ENCODE measurements at places on chromosomes 16 and 17.

DNA sequence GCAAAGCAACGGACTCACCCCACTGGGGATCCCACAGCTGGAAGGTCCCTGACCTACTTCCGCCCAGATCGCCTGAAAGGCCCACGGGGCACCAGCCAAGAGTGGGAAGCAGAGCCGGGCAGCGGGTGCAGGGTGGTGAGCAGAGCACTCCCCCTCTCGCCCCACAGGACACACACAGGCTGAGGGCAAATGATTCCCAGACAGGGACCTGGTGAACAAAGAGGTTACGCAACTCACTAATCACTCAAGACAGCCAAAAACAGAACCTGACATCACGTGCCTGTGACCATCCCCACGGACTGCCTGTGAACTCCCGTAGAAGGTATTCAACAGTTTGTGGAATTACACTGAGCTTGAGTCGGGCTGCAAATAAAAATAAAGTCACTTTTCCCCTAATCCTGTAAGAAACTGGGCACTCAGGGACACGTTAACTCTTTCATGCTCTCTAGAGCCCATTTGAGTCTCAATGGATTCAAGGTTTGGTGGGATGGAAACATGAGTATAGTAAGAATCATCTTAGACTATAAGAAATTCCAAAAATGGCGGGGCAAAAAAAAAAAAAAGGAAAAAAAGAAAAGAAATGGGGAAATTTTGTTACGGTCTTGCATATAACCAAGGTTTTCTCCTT, 396.1 kb downstream of the SOX9 start:
- no peak for DNase-seq

- no peak for DNase-seq
These were observed 10.4 kb downstream of the DCUN1D3 start for GRCh38 chr16:20889625-20890275.

DNA sequence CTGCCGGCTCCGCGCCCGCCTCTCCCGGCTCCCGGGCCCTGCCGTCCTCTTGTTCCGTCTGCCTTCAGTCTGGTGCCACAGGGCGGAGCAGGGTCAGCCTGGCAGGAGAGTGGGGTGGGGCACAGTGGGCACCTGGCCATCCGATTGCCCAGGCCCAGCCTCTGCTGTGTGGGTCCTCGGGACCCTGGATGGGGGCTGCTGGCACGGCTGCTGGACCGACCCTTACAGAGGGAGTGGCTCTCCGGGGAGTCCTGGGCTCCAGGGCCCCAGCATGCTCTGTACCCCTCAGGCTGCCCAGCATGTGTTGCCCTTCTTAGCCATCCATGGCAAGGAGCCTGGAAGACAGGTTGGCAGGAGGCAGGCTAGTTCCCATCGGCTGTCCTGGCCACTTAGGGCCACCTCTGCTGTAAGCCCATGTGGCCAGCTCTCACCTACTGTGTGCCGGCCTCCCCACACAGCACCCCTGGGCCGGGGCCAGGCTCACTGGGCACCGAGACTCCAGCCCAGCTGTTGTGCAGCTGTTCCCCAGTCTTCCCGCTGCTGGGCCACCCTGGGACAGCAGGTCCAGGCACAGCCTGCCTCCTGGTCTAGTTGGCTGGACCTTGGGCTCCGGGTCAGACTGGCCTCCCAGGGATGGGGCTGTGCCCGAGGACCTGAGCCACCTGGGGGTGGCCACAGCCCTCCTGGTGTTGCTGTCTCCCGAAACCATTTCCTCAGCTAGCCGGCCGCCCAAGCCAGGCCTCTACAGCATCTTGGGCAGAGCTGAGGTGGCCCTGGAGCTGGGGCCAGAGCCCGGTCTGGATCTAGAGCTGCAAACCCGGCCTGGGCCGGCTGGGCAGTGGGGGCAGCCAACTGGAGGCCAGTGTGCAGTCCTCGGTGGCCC, 24.9 kb downstream of the BAHCC1 start:
- DNase-seq, result no peak

- DNase-seq, result no peak
These were observed 18.5 kb downstream of the FCSK start for GRCh38 chr16:70472786-70473433.

DNA sequence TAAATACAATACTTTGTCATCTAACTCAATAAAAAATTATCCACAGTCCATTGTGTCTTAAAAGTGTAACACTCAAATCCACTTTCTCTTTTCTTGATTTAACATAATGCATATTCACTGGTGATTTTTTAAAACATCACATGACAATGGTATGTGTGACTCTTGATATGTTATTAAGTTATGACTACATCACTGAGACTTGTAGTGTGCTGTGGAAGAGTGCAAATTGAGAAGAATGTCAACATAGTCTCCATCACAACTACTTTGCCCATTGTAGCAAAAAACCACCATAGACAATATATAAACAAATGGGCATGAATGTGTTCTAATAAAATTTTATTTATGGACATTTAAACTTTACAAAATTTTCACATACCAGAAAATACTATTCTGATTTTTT, 380.7 kb upstream of the PMFBP1 start:
- no peak for DNase-seq

GRCh38 chr17:21174186-21174585, 39.8 kb downstream of the TMEM11 start:
- no peak for DNase-seq

DNA sequence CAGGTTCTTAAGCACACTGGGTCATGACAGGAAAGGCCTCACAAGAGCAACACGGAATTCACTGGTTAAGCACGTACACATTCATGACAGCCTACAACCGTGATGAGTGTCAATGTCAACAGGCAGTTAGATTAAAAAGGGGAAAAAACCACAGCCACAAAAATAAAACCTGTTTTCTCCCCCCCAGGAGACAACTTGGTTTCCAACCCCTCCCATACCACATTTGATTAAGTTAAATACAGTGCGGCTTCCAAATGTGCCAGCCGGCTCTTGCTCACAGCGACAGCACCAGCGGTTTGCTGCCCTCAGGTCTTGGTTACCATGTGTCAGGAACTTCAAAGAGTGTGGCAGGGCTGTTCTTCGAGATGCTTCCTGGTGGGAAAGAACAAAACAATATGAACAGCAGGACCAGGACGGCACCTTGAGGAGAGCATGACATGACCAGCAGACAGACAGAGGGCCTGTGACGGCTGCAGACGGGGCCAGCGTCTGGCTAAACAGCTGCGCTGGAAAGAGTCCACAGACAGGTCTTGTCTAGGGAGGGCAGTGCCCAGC, 193.6 kb downstream of the PARN start:
- no peak for DNase-seq

- DNase-seq, result no peak
These were observed 13.8 kb downstream of the PKD1 start for GRCh38 chr16:2121853-2122252.

DNA sequence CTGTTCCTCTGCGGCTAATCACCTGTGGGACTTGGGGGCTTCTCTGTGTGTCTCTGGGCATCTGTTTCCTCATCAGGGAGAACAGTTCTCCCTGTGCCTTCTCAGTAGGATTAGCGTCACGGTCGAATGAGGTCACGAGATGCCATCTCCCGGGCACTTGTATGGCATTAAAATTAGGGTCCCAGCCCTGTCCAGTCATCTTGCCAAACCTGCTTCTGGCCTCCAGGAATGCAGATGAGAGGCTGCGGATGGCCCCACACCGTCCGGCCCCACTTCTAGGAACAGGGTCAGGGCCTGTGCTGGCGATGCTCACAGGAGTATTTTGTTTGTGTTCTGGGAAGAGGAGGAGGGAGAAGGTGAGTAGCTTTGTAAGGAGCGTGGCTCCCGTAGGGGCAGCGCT, 58.5 kb downstream of the OR1D5 start:
- no peak for DNase-seq

- DNase-seq, result no peak
These were observed 38.9 kb downstream of the ZNF750 start for GRCh38 chr17:82800885-82801284.

- no peak for DNase-seq
These were observed 79.1 kb downstream of the C17orf67 start for GRCh38 chr17:56754523-56755208.

GRCh38 chr17:9842057-9842758, 16.5 kb downstream of the GLP2R start:
- no peak for DNase-seq

DNA sequence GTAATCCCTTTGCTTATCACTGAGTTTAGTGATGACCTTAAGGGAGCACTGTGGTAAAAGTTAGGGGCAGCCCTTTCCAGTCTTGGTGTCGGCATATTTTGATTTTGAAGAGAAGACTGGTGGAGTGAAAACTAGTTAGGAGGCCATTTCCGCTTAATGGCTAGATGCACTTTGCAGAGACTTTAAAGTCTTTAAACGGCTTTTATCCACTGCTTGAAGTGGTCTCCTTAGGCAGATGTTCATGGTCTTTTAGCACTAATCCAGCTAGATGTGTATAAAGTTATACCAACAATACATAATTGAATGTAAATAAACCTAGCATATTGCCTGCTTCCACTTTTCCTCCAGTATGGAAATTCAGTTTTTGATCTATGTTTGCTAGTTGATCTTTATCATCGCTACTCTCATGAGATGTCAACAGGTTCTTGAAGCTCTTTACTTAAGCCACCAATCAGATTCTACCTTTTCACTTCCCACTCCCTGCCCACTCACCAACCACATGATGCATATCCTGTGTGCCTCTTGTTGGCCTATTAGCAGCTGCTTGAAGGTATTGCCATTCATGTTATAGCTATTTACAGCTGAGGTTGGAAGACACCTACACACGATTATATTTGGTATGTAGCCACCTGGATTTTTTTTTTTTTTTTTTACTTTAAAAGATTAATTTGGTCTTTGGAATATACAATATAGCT, 132.0 kb downstream of the NLK start:
- DNase-seq, result no peak

- no peak for DNase-seq
These were observed 2.8 kb downstream of the UBTF start for GRCh38 chr17:44216694-44217093.

GRCh38 chr17:32656886-32657285, 170.1 kb downstream of the CDK5R1 start:
- no peak for DNase-seq

GRCh38 chr16:4686497-4687210, 6.7 kb upstream of the NUDT16L1 start:
- no peak for DNase-seq

GRCh38 chr17:57550016-57550415, 195.1 kb downstream of the CCDC182 start:
- no peak for DNase-seq

DNA sequence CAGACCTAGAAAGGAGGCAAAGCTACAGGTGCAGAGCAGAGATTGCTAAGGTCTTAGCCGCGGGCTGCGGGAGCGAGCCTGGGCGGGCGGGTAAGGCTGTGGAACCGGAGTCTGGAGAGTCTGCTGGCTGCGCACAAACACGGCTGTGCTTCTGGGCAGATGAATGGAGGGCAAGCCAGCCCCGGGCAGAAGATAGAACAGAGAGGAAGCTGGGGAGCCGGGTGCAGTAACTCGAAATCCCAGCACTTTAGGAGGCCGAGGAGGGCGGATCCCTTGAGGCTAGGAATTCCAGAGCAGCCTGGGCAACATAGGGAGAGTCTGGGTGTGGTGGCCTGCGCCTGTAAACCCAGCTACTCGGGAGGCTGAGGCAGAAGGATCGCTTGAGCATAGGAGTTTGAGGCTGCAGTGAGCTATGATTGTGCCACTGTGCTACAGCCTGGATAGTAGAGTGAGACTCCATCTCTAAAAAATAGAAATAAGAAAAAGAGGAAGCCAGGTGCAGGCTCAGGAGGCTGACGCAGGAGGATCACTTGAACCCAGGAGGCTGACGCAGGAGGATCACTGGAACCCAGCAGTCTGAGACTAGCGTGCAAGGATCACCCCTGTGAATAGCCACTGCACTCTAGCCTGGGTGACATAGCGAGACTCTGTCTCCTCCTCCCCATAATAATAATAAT, 56.3 kb downstream of the PITPNC1 start:
- no peak for DNase-seq

DNA sequence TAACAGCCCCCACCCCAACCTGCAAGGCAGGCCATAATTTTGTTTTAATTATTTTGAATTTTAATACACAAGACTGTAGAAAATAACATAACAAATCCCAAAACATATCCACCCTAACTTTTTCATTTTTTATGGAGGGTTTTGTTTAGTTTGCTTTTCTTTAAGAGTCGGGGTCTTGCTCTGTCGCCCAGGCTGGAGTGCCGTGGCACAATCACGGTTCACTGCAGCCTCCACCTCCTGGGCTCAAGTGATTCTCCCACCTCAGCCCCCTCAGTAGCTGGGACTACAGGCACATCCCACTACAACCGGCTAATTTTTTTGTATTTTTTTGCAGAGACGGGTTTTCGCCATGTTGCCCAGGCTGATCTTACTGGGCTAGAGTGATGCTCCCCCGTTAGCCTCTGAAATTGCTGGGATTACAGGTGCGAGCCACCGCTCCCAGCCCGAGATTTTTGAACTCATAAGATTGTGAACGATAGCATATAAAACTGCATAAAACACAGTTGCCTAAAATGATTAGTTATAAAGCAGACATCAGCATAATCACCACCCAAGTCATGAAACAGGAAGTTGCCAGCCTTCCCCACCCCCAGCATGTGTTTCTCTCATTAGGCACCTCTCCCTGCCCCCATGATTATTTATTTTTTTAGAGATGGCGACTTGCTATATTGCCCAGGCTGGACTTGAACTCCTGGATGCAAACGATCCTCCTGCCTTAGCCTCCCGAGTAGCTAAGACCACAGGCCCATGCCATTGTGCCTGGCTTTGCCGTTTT, 13.6 kb upstream of the DOC2B start:
- no peak for DNase-seq

- DNase-seq, result no peak
These were observed 164.6 kb downstream of the CDH11 start for GRCh38 chr16:64957246-64957645.

DNA sequence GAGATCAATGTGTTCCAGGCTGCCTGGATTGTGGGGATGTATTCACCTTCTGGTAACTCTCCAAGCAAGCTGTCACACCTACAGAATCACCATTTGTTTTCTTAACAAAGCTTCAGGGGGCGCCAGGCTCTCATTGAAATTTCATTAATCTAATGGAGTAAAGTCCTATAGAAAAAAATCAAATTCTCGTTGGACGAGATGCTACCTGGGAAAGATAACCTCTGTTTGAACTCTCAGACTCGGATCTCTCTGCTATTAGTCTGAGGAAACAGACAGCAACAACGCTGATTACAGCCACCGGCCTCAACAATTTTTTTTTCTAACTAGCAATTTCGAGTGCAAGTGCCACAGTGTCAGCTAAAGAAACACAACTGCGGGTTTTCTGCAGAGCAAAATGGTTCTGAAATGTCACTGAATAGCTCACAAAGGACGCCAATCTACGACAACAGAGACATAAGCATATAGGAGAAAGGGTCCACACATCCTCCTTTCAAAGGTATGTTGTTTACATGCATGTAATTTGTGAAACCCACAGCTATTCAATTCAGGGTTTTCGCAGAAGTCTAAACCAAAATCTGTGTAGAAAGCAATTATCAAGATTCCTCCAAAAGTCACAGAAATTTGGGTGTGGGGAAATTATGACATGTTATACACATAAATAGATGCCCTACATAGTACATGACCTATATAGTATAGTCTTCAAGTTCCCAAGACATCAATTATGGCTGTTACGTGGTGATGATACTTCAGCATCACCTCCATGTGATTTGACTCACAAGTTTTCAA, 135.8 kb downstream of the SKAP1 start:
- DNase-seq, result no peak

- DNase-seq, result no peak
These were observed 440.2 kb upstream of the CCL2 start for GRCh38 chr17:33814852-33815251.

- DNase-seq, result peak; percentile 21
These were observed 43.8 kb downstream of the DNAJA2 start for GRCh38 chr16:46929378-46930332.
